ENCODE measurements at places on chromosomes 2 and 18. TPM values are rescaled to one million over a fixed set of nuclear protein-coding genes. Genes with fewer than 3 reads are reported as not detected.

GRCh38 chr2:10000541-10000940, 42.8 kb upstream of the KLF11 start:
- DNase-seq = peak; percentile 4
- H3K27ac ChIP-seq = no peak overlapping the region
- no peak overlapping the region for H3K4me3 ChIP-seq
- no peaks in the 10 kb centered on the region for H3K27me3 ChIP-seq

- H3K4me3 ChIP-seq = no peak overlapping the region
- H3K27me3 ChIP-seq = no peaks in the 10 kb centered on the region
- H3K36me3 ChIP-seq = no peaks in the 10 kb centered on the region
- H3K27ac ChIP-seq = no peak overlapping the region
Observed at GRCh38 chr2:181738074-181738473, 57.8 kb upstream of the NEUROD1 start.

- H3K4me3 ChIP-seq = no peak overlapping the region
- no peak for DNase-seq
- peaks cover 4% of the 10 kb centered on the region for H3K4me1 ChIP-seq
- no peaks in the 10 kb centered on the region for H3K27me3 ChIP-seq
Observed at GRCh38 chr2:21819454-21819853, 695.7 kb downstream of the TDRD15 start.

GRCh38 chr2:57552885-57553284, 493.7 kb upstream of the VRK2 start:
- H3K36me3 ChIP-seq = no peaks in the 10 kb centered on the region
- no peak overlapping the region for H3K27ac ChIP-seq
- no peaks in the 10 kb centered on the region for H3K4me1 ChIP-seq

DNA sequence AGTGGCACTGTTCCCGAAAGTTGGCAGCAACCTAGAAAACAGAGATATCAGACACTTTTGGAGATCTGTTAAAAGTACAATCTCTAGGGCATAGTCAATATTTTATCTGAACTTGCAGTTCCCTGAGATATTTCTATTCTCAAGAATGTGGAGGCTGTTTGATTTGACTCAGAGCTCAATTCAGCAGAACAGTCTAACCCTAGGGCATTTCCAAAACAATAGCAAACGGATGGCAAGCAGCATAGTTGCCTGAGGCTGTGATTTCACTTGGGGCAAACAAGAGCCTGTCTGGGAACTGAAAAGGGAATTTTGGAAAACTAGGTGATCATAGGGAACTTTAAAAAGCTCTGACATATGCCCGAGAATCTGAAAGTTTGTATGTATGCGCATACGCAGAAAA, 772.8 kb upstream of the LRRTM1 start:
- H3K27me3 ChIP-seq = no peaks in the 10 kb centered on the region
- no peak overlapping the region for H3K27ac ChIP-seq
- DNase-seq = no peak

DNA sequence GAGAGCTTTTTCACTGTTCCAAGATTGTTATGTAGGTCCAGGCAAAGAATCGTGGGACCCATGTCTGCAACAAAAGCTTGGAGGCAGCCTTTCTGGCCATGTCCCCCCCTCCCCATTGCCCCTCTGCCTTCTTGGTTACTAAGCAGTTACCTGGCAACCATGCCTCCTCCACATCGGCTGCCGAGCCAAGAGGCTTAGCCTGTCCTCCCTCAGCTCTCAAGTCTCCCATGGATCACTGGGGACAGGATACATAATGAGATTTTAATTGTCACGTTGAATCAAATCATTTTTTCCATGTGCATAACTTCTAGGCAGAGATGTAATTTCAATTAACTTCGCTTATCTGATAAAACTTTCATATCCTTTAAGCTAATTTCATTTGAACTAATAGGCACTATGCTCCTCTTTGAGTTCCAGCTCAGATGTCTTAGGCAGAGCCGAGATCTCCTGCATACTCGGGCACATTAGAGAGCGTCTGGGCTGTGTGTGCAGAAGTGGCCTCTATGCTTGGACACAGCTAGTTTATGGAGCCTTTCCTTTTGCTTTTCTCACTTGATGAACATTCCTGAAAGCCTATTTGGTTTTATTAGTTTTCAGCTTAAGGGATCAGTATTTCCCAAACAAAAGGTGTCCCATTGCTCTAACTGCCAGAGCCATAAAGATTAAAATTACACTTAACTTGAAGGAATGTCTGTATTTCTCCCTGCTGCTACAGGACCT, 80.7 kb downstream of the LYPD1 start:
- H3K4me1 ChIP-seq = no peaks in the 10 kb centered on the region
- no peak for DNase-seq
- no peaks in the 10 kb centered on the region for H3K36me3 ChIP-seq

- no peak for DNase-seq
- H3K4me1 ChIP-seq = no peaks in the 10 kb centered on the region
- no peak overlapping the region for H3K4me3 ChIP-seq
- H3K27ac ChIP-seq = no peak overlapping the region
- no peaks in the 10 kb centered on the region for H3K27me3 ChIP-seq
- no peaks in the 10 kb centered on the region for H3K36me3 ChIP-seq
Observed at GRCh38 chr2:162212366-162212765, 30.9 kb downstream of the FAP start.

DNA sequence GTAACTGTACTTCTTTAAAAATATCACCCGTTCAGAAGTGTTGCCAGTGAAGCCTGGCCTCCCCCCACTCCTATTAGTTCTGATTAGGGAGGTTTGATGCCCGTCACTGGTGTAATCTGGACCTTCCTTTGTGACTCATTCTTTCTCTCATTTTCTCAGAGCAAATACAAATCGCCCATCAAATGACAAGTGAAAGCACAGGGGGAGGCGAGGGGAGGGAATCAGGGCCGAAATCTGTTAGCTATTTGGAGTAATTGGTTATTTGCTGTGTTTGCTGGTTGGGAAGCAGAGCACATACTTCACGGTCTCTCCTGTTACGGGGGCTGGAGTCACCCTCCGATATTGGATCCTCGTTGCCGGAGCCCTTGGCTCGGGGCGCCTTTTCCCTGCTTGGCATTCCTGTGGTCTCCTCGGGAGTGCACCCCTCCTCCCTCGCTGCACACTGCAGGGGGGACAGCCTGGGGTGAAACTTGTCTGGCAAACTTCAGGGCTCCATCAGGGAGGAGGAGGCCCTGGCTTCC, 178.1 kb downstream of the DYSF start:
- no peak for DNase-seq
- no peaks in the 10 kb centered on the region for H3K4me1 ChIP-seq
- H3K27me3 ChIP-seq = no peaks in the 10 kb centered on the region
- no peaks in the 10 kb centered on the region for H3K36me3 ChIP-seq
- no peak overlapping the region for H3K27ac ChIP-seq

GRCh38 chr2:152529420-152530115, 187.7 kb downstream of the PRPF40A start:
- H3K27ac ChIP-seq = no peak overlapping the region
- DNase-seq = no peak
- peaks cover 16% of the 10 kb centered on the region for H3K4me1 ChIP-seq
- no peak overlapping the region for H3K4me3 ChIP-seq
- no peaks in the 10 kb centered on the region for H3K27me3 ChIP-seq

DNA sequence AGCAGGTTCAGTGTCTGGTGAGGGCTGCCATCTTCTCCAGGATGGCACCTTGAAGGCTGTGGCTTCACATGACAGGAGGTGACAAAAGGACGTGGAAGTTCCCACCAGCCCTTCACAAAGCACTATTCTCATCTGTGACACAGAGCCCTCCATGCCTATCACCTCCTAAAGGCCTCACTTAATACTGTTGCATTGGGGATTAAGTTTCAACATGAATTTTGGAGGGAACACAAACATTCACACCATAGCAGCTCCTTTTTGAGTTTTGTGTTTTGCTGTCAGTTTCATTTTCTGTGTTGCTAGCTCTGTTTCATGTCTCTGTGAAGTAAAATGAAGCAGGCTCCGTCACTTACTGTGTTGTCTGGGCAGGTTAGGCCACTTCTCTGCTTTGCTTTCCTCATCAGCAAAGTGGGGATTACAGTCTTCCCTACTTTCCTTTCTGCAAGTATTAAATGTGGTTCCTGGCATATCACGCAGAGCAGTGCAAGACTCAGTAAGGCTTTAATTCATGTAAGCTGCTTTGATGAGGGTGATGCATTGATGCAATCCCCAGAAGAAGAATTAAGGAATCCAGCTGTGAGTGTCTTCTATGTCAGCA, 31.6 kb downstream of the LIMS1 start:
- no peaks in the 10 kb centered on the region for H3K4me1 ChIP-seq
- no peaks in the 10 kb centered on the region for H3K36me3 ChIP-seq
- no peak overlapping the region for H3K27ac ChIP-seq
- H3K4me3 ChIP-seq = no peak overlapping the region
- no peaks in the 10 kb centered on the region for H3K27me3 ChIP-seq

DNA sequence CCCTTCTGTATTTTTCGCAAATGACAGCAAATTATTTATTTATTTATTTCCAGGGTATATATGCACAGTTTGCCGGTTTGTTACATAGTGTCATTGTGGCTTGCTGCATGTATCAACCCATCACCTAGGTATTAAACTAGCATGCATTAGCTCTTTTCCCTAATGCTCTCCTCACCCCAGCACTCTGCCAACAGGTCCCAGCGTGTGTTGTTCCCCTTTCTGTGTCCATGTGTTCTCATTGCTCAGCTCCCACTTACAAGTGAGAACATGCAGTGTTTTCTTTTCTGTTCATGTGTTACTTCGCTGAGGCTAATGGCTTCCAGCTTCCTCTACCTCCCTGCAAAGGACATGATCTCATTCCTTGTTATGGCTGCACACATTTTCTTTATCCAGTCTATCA, 592.3 kb downstream of the TRIB2 start:
- no peak overlapping the region for H3K27ac ChIP-seq
- no peaks in the 10 kb centered on the region for H3K27me3 ChIP-seq
- H3K4me1 ChIP-seq = no peaks in the 10 kb centered on the region
- H3K36me3 ChIP-seq = no peaks in the 10 kb centered on the region
- no peak overlapping the region for H3K4me3 ChIP-seq

GRCh38 chr2:68920481-68921170, 32.1 kb downstream of the GKN2 start:
- H3K36me3 ChIP-seq = no peaks in the 10 kb centered on the region
- H3K27ac ChIP-seq = no peak overlapping the region
- H3K4me3 ChIP-seq = no peak overlapping the region
- H3K4me1 ChIP-seq = no peaks in the 10 kb centered on the region
- H3K27me3 ChIP-seq = no peaks in the 10 kb centered on the region
- no peak for DNase-seq

DNA sequence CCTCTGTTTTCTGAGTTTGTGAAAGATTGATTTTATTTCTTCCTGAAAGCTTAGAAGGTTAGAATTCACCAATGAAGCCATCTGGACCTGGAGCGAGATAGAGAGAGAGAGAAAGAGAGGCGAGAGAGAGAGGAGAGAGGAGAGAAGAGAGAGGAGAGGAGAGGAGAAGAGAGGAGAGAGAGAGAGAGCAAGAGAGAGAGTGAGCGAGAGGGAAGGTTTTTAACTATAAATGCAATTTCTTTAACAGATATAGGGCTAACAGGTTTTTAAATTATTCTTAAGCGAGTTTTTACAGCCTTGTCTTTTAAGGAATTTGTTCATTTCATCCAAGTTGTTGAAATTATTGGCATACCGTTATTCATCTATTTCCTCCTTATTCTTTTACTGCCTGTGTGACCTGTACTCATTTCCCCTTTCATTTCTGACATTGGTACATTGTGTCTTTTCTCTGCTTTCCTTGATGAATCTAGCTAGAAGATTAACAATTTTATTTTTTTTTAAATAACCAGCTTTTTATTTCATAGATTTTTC, 56.1 kb downstream of the BABAM2 start:
- peak overlapping the region; percentile 5 for H3K27ac ChIP-seq
- H3K4me3 ChIP-seq = no peak overlapping the region
- H3K4me1 ChIP-seq = no peaks in the 10 kb centered on the region
- no peak for DNase-seq
- no peaks in the 10 kb centered on the region for H3K27me3 ChIP-seq

GRCh38 chr2:100031604-100032003, 110.8 kb downstream of the AFF3 start:
- no peak overlapping the region for H3K4me3 ChIP-seq
- H3K27me3 ChIP-seq = no peaks in the 10 kb centered on the region

- no peaks in the 10 kb centered on the region for H3K27me3 ChIP-seq
- no peaks in the 10 kb centered on the region for H3K36me3 ChIP-seq
- no peak overlapping the region for H3K4me3 ChIP-seq
Observed at GRCh38 chr2:33118651-33119050, 171.9 kb downstream of the LTBP1 start.

- no peaks in the 10 kb centered on the region for H3K4me1 ChIP-seq
- H3K27me3 ChIP-seq = no peaks in the 10 kb centered on the region
- H3K36me3 ChIP-seq = no peaks in the 10 kb centered on the region
- no peak overlapping the region for H3K4me3 ChIP-seq
- no peak overlapping the region for H3K27ac ChIP-seq
Observed at GRCh38 chr2:165868211-165868610, 74.2 kb upstream of the GALNT3 start.

DNA sequence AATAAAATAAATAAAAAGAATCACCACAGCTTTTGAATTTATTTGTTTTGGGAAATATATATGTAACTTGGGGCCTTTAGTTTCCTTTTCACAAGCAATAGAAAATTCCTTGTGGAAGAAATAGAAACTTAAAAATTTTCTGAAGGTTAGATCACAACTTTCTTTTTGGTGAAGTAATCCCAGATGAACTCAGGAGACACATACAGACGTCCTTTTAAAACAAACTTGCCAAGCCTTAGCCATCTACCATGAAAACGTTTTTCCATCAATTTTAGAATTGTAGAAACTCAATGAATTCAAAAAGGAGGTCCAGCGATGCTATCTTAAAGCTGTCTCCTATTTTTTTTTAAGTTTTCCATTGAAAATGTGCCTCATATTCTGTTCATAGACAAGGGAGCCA, 225.6 kb downstream of the ASXL3 start:
- no peak for DNase-seq
- no peaks in the 10 kb centered on the region for H3K36me3 ChIP-seq
- H3K27ac ChIP-seq = no peak overlapping the region
- H3K4me3 ChIP-seq = no peak overlapping the region

DNA sequence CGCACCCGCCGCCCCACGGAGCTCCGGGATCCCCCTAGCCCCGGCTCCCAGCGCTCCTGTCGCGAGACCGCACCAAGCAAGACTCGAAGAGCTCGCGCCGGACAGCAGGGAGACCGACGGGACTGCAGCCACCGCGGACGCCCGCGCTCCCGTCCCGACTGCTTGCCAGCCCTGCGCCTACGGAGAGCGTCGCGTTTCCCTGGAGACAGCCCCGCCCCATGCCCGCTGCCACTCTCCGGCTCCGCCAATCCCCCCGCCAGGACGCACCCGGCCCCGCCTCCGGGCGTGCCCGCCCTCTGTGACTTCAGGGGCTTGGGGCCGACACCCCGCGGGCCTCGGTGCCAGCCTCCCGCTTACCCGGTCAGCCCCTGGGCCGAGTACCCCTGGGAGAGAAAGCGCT, at the start of gene ANKMY1:
ANKMY1 (minus strand) TSS at position 181 of the 400 bp plus-strand sequence. CDS start 653 bp downstream, outside the sequence.
- H3K4me1 ChIP-seq = peaks cover 41% of the 10 kb centered on the region
- no peaks in the 10 kb centered on the region for H3K36me3 ChIP-seq
- H3K4me3 ChIP-seq = peak within 1 kb of the TSS; percentile 57
- H3K27me3 ChIP-seq = no peaks in the 10 kb centered on the region
- H3K27ac ChIP-seq = peak within 1 kb of the TSS; percentile 27
- DNase-seq = peak; percentile 78

Gene MGAT4A
- 13.9 TPM for total RNA-seq

Gene DPYSL5
- total RNA-seq = 2.8 TPM

Gene TMEM163
- 44.3 TPM for total RNA-seq

Gene CHST9
- 25.5 TPM for total RNA-seq

Gene APCDD1
- total RNA-seq = 12.5 TPM

Gene ABCG8
- 0.43 TPM for total RNA-seq

All from testis (tissue), 5 donors.